ENCODE measurements at places on chromosomes 7 and 10. TPM values are rescaled to one million over a fixed set of nuclear protein-coding genes. Genes with fewer than 3 reads are reported as not detected.

The NRG3 gene
- not detected for total RNA-seq

The HOGA1 gene
- total RNA-seq: not detected

The GOLGA7B gene
- total RNA-seq: 12.6 TPM

The CCDC136 gene
- total RNA-seq: 6.8 TPM

The OR13A1 gene
- 0.10 TPM for total RNA-seq

The CPA5 gene
- total RNA-seq: not detected

The UTF1 gene
- not detected for total RNA-seq

The PNLIPRP2 gene
- total RNA-seq: not detected

The CLRN3 gene
- not detected for total RNA-seq

- DNase-seq: no peak
Measured at GRCh38 chr10:6170638-6171037, 32.1 kb upstream of the PFKFB3 start.

GRCh38 chr10:102220612-102221011, 5.5 kb upstream of the ELOVL3 start:
- no peak for DNase-seq

- peak; percentile 36 for DNase-seq
Measured at GRCh38 chr10:121900443-121901174, 27.2 kb downstream of the ATE1 start.

DNA sequence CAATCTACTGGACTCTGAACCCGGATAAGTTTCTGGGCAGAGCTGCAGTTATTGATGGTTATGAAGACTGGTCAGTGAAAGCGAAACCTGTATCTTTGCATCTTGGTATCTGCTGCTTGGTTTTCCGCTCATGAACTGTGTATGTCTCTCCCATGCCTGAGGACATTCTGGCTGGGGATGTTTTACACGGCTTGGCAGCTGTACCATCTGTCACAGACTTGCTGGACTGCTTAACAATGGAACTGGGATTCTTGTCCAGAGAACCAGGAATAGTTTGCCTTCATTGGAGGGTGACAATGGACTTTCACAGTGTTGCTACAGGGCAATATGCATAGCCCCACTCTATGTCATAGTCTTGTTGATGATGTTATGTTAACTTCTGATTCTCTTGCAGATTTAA, 119.9 kb upstream of the TMEM106B start:
- no peak for DNase-seq

DNA sequence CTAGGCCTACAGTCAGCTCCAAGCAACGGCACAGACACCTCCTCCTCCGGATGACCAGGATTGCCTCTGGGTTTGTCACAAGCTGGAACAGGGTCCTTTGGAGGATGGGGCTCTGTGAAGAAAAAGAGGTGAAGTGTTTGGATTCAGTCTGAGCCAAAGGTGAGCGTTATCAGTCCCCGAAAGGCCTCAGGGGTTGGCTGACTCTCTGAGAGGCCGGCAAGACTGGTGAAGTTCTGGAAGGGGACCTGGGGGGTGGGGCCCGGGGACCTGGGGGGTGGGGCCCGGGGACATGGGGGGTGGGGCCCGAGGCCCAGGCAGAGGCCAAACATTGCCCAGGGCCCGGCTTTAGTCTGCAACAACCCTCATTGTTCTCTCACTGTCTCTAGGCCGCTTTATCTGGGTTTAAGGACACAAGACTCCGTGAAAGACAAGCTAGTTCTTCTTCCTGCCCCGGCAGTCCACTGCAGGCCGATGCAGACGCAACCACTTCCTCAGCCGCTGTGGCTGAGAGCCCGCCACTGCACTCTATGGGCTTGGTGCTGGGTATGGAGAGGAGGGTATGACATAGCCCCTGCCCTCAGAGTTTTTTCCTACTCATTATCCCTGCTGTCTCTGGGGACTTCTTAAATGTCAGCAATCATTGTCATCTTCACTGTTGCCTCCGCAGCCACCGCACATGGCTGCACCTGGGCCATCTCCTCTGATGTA, 27.4 kb upstream of the PSAP start:
- DNase-seq: peak; percentile 40

GRCh38 chr7:47939425-47940036, 8.7 kb downstream of the PKD1L1 start:
- no peak for DNase-seq

DNA sequence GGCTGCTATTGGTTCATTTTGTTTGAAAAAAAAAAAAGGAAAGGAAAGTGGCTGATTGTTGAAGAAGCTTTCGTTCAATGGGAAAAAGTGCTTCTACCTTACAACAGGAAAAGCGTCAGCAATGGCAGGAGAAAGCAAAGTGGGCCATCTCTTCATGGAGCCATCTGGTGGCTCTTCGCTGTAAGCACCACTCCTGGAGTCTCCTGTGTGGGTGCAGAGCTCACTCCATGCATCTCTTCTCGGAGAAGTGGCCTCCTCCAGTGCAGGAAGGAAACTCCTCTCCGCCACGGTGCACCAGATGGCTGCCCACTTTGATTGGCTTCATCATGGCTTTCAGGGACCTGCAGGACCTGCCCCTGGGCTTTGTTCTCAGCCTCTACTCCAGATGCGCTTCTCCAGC, 250.9 kb downstream of the PTEN start:
- no peak for DNase-seq

GRCh38 chr7:106041140-106041717, 70.9 kb downstream of the SYPL1 start:
- DNase-seq: peak; percentile 26

- no peak for DNase-seq
Measured at GRCh38 chr7:47379629-47380324, 202.1 kb downstream of the TNS3 start.
